ENCODE measurements at places on chromosomes 13 and 19. TPM values are rescaled to one million over a fixed set of nuclear protein-coding genes. Genes with fewer than 3 reads are reported as not detected.

- no peak for DNase-seq
Observed at GRCh38 chr19:10091895-10092641, 6.0 kb downstream of the SHFL start.

DNA sequence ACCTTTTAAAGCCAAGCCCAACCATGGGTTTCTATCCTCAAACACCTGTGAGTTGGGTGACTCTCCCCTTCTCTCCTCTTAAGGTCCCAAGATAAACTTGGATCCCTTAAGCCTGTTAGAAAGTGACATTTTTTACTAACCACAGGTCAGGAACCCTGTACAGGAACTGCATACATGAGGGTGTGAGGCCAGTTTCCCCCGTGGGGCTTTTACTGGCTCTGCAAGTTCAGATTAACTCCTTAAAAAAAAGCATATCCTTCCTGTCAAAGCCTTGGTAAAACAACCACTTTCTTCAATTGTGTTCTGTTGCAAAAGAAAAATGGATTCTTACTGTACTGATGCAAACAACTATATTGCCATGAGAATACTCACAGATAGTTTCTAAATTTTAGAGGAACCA is 2638.7 kb upstream of the PCDH20 start:
- no peak for DNase-seq

Gene GZMM
- 450 TPM for polyA plus RNA-seq

GRCh38 chr19:47581605-47582319 is 8.8 kb upstream of the ZNF541 start:
- DNase-seq, result no peak

- no peak for DNase-seq
Observed at GRCh38 chr13:91557328-91558090, 159.1 kb downstream of the GPC5 start.

Gene GRIN2D
- polyA plus RNA-seq, result not detected

GRCh38 chr19:47313754-47314295 is 4.2 kb downstream of the C5AR1 start:
- no peak for DNase-seq

- peak; percentile 34 for DNase-seq
Observed at GRCh38 chr13:38872693-38873092, 117.9 kb downstream of the STOML3 start.

DNA sequence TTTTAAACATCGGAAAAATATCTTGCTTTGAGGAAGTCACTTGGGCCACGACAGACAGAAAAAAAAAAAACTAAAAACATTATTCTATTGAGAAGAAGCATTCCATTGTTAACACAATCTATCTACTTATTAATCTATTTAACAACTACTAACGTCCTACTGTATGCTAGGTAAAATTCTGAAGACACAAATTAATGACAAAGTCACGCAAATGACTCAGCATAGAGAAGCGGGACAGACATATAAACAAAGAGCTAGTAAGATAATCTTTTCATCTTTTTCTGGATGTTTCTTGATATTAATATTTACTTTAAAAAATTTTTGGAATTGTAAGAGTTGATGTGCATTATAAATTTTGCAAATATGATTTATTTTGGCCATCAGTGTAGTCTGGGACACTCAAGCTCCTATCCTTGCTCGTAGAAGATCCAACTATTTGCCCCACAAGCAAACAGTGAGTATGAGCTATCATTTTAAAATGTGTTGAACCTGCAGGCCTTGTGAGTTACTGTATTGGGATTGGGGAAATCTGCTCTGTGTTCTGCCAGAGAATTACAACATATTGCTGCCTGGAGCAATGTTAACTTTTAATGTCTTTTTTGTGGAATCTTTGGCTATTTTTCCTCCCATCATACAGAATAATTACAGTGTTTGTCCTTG is 109.1 kb downstream of the PCDH9 start:
- no peak for DNase-seq

Gene SH2D3A
- polyA plus RNA-seq, result 35.7 TPM

- DNase-seq, result no peak
Observed at GRCh38 chr13:47656651-47657050, 344.4 kb downstream of the SUCLA2 start.

DNA sequence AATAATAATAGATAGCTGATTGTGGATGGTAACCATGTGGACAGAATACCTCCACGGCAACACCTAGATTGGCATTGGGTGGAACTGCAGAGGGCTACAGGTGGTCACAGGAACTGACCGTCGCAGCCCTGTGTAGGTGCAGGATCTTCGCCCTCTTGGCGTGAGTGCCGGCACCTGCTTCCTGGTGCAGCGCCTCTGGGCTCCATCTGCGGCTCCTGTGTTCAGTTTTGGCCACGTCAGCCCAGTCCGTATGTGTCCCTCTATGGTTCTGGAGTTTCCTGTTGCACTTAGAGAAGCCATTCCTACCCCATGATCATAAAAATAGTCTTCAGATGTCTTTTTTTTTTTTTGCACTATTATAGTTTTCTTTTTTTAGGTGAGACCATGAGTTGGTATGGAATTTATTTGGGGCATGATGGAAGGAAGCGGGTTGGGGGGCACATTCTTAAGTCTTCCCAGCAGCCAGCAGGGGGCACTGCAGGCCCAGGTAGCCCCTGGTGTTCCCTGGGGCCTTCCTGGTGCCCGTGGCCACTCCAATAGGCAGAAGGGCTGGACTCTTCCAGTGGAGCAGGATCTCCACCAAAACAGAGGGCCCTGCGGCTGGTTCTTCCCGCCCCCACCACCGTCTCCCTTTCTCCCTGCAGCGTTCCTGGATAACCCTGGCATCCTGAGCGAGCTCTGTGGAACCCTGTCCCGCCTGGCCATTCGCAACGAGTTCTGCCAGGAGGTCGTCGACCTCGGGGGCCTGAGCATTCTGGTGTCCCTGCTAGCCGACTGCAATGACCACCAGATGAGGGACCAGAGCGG is 10.1 kb upstream of the SLC25A42 start:
- DNase-seq, result peak; percentile 57

Gene INSR
- polyA plus RNA-seq, result not detected

DNA sequence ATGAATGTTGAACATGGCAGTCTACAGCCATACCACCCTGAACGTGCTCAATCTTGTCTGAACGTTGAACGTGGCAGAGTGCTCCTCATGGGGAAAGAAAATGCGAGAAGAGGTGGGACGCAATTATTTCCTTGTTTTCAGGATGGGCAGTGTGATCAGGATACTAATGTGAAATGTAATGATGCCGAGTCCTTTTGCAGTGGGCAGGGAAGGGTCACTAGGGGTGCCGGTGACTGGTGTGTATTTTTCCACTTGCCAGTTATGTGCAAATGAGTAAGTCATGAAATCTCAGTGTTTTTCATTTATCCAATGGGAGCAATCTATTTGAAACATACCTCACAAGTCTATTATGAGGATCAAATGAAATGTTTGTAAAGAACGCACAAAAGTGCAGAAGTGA is 84.8 kb downstream of the LNX2 start:
- DNase-seq, result no peak

Gene FLT3LG
- 166 TPM for polyA plus RNA-seq

DNA sequence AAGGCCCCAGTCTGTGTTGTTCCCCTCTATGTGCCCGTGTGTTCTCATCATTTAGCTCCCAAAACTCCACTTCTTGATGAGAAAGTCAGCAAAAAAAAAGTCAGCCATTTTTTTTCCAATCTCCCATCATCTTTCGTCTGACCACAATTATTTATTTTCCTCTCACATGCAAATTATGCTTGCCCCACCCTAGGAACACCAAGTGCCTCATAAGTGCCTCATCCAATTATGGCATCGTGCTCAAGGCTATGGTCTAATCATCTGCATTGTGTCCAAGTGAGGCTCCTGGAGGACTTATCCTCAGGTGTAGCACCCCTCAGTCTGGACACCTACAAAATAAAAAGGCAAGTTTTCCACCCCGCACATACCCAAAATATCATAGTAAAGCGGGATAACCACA is 20.8 kb upstream of the IPO5 start:
- DNase-seq, result no peak

DNA sequence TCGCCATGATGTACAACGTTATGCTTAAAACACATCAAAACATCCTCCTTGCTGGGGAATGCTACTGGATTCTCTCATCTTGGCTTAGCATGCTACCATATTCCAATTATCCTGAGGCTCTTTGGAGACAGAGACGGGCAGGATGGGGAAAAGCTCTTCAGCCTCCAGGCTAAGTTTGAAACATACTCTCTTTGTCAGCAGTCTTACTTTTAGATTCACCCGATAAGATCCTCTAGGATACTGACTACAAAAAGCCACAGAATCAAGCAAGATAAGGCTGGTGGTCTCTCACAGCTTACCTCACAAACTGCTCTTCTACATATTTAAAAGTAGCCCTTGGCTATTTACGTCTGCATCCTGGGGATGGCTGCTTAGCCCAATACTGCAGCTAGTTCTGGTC is 72.8 kb upstream of the LRCH1 start:
- DNase-seq, result no peak

DNA sequence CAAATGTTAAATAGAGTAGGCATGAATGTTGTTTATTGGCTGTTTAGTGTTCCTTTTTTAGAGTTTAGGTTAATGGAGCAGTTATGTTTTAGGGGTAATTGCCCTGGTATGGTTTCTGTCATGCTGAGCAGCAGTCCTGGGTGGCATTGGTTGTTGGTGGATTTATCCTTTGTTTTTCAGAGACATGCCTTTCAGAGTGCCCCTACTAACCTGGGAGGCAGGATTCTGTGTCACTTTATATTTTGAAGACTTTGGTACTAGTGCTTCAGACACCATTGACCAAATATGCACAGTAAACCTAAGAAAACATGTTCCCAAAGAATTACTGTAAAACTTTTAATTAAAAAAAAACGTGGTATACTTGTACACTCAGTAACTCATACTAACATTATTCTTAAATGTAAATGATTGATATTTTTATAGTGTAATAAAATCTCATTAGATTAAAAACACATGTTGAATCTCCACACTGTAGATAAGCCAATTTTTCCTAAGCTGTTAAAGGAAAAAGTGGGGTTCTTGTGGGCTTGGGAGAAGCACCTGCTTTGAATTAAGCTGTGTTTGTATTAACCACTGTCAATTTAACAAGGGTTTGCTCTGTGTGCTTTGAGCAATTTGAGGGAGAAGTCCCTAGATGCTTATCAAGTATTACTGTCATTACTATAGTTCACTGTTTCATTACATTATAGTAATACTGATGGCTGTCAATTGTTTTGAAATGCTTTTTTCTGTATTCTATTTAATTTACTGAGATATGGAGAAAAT is 133.2 kb downstream of the LMO7 start:
- DNase-seq, result no peak

DNA sequence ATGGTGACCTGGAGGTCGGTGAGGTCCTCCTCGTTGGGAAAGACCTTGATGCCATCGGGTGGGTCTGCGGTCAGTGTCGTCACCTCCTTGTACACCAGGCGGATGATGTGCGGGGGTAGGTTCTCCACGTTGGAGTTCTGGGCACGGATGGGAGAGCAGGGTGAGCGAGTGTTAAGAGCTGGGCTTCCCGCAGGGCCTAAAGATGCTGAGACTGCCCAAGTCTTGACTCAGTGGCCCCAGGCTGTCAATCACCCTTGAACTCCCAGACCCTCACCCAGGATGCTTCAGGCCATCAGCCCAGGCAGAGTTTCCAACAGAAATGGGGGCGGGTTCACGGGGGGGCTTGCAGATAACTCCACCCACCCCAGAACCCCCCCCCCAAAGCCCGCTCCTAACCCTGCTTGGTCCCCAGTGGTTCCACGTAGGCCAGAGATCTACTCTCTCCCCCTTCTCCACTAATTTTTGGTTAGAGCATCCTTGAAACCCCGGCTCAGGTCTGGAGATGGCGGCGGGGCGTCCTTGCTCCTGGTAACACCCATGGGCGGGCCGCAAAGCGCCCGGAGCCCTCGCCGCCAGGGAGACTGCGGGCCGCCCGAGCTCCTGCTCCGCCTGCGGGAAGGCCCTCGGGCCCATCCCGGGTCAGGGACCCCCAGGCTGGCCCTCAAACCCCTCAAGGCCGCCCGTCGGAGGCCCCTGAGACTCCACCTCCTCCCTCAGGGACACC is 600 bp downstream of the UBE2S start:
- no peak for DNase-seq
